ENCODE measurements at places on chromosomes 2 and 18.

GRCh38 chr2:42864641-42865280 is 72.4 kb upstream of the HAAO start:
- DNase-seq = no peak

- no peak for DNase-seq
These were observed 120.3 kb downstream of the RDH14 start for GRCh38 chr2:18440141-18440661.

DNA sequence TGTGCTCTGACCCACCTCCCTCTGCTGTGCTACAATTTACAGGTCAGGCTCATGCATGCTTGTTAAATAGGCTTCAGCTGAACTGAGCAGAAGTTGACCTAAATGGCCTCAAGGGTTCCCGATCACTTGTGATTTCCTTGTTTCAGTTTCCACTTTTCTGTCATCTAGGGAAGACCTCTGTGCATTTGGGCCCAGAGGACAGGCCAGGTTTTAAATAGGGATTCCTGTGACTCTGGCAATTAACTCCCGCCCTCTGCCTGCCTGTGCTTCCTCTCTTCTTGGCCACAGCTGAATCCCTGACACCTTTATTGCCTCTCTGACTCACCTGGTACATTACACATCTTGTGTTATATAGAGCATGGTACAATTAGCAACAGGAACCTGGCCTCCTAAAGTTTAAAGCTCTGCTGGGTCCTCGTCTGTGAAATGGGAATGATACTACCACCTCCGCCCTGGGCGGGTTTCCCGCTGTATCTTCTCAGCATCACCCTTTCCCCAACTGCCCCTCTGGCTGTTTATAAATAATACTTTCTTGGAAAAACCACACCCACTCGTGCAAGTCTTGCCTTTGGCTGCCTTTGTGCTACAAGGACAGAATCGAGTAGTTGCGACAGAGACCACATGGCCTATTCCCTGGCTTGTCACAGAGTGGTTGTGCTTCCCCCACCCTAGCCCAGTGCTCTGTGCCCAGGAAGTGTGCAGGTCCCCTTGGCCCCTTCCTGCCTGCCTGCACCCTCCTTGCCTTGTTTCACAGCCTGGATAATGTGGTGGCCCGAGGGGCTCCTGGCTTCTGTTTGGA is 7.9 kb downstream of the CABLES1 start:
- peak; percentile 66 for DNase-seq

DNA sequence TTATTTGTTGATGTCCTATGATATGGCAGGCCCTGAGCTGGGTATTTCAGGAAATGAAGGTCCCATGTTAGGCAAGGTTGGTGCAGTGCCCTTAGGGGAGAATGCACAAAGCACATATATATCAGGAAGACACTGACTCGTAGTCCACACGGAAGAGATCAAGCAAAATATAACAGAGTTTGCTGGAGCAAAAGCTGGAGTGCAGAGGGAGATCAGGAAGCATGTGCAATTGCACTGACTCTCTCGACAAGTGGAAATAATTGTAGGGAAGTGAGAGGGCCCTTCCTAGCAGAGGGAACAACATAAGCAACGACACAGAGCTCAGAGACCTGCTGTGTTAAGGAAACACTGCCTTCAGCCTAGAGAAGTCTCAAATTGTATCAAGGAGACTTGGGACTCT is 4.2 kb downstream of the ZNF385B start:
- DNase-seq = no peak

GRCh38 chr2:237293978-237294377 is 120.0 kb downstream of the COL6A3 start:
- no peak for DNase-seq

- no peak for DNase-seq
These were observed 126.8 kb downstream of the MEIS1 start for GRCh38 chr2:66561645-66562303.

DNA sequence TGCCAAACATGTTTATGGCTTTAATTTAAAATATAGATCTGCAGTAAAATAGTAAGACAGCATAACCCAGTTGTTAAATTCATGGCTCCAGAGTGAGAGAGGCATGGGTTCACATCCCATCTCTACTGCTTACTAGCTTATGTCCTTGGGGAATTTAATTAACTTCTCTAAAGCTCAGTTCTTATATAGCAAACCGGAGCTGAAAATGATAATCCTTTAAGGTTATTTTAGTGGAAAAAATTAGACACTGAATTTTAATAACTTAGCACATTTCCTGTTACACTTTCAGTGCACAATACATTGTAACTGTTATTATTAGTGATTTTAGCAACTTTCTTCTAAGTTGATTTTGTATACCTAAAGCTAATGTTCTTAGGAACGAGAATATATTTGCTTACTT is 14.8 kb downstream of the SCN9A start:
- DNase-seq = no peak

DNA sequence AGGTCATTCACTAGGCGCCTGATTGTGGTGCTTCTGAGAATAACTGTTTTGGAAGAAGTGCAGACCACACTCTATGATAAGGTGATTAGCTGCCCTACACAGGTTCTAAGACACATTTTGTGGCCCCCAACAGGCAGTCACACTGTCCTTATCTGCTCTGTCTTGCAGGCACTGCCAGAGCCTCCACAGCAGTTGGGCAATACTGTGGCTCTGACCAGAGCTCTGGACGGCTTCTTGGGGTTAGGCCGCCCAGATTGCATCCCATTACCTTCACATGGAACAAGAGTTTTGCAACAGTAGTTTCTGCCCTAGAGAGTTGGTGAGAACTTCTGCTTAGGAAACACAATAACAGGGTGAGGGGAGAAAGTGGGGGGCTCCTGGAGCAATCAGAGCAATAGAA is 22.7 kb downstream of the RUFY4 start:
- peak; percentile 45 for DNase-seq

DNA sequence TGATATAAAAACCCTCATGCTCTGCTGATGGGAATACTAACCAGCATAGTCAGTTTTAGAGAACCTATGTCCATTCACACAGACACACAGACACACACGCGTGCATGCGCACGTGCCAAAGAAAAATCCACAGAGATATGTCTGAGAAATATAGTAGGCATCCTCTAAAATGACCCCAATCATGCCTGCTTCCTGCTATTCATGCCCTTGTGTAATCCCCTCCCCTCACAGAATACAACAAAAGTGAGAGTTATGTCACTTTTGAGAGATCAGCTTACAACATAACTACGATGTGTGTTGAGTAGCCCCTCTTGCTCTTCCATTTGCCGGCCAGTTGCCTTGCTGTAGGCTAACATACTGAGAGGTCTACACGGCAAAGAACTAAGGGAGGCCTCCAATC is 121.3 kb downstream of the DYM start:
- DNase-seq = no peak

- DNase-seq = no peak
These were observed 12.3 kb downstream of the KLF7 start for GRCh38 chr2:207153266-207153975.

DNA sequence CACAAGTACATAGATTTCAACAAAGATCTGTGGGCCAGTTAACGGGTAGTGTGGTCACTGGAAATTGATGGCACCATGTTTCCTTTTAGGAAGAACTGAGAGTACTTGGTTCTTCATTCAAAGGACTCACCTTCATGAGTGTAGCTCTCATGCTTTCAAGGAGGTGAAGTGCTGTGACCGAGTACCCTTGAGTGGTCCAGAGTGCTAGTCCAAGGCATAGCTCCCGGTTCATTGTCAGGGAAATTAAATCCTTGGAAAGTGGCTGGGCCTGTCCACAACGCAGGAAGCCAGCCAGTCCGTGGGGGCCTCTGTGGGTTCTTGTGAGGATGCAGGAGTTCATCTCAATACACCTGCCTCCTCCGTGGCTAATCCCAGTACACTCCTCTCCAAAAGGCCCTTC is 295.1 kb downstream of the GALR1 start:
- DNase-seq = no peak

- DNase-seq = no peak
These were observed 441.8 kb downstream of the CDH2 start for GRCh38 chr18:27735117-27735516.

GRCh38 chr2:140416577-140416976 is 1636.4 kb upstream of the NXPH2 start:
- DNase-seq = no peak

- no peak for DNase-seq
These were observed 908.9 kb upstream of the GYPC start for GRCh38 chr2:125747165-125747425.

- peak; percentile 38 for DNase-seq
These were observed 14.9 kb downstream of the TYW5 start for GRCh38 chr2:199940373-199940772.

- no peak for DNase-seq
These were observed 111.3 kb downstream of the HDAC4 start for GRCh38 chr2:239289545-239289944.

DNA sequence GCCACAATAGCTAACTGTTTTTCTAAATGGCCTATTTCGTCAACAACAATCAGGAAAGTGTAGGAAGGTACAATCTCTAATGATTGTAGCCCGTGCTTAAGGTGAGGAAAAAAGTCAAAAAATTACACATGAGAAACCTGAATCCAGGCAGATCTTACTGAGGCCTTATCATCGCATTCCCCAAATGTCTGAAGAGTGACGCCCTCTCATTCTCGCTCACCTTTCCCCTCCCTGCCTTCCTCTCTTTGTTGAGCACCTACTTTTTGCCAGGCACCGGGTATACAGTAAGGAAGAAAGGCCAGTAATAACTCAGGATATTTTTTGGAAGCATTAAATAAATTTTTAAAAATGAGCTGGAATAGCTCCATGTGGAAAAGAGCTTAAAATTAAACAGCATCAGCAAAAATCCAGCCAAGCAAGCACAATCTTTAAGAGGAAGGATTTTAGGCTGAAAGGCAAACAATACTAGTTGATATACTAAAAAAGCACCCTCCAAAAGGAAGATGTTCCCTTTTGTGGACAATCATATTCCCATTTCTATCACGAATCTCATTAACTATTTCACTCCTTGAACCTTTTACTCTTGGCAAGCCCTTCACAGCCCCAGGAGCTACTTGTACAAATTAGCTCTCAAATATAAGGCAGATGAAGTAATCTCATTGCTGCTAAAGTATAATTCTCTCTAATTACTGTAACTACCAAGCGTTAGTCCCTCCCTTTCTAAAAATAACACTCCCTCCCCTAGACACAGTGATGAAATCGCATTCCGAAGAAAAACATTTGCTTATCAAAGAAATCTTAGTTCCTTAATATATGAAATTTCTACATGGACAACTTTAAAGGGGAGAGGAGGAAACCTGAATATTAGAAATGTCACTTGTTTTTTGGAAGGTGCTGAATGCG is 40.0 kb downstream of the STAT1 start:
- no peak for DNase-seq

DNA sequence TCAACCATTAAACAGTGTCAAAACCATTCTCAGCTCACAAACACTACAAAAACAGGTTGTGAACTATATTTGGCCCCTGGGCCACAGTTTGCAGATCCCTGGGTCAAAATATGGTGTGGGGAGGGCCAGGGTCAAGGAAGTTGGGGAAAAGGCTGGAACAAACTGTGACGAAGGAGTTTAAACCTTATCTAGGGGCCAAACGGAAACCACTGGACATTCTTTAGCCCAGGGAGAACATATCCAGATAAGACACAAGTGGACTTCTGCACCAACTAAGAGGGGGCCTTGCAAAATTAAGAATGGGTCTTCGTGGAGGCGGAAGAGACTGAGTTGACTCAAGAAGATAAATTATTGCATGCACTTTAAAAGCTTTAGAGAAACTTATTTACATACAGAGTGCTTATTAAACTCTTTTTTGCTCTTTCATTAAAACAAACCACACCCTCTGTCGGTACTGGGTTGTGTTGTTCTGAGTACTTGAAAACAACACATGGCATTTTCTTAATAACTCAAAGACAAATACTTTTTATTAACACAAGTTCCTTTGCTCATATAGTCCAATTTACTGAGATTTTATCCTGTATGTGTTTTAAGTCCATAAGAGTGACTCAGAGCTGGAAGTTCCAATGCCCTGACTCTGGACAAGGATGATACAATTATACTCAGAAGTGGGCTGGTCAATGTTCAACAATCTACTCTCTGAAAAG is 5.3 kb upstream of the ASAP2 start:
- no peak for DNase-seq

GRCh38 chr2:204225671-204226073 is 289.1 kb downstream of the ICOS start:
- no peak for DNase-seq

DNA sequence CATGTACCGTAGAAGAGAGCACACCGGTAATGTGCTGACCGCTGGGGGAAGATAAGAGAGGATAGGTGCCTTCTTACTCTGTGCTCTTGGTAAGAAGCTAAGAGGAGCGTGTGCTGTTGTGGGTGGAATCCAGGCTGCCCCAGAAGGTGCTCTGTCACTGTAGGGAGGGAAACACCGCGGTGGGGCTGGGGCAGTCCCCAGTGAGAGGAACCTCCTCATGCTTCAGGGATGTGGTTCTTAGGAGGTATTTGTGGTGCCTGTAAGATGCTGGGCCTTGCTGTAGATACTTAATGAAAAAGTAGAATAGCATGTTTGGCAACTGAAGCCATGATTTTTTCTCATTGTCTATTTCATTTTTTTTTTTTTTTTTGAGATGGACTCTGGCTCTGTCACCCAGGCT is 1.1 kb downstream of the COLEC11 start:
- no peak for DNase-seq

DNA sequence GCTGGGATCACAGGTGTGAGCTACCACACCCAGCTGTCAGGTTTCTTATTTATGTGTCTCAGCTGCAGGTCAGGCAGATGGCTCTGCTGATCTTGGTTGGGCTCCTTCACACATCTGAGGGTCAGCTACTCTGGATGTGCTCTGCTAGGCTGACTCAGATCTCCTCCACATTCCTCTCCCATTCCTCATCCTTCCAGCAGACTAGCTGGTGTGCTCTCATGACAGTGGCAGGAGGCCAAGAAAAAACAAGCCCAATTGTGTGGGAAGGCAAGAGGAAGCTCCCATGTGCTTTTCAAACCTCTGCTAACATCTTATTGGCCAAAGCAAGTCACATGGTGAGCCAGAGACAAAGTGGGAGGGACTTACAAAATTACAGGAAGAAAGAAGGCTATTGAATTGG is 11.7 kb upstream of the MSH6 start:
- DNase-seq = peak; percentile 43

- DNase-seq = no peak
These were observed 1174.2 kb upstream of the CDH2 start for GRCh38 chr18:29351171-29351570.

DNA sequence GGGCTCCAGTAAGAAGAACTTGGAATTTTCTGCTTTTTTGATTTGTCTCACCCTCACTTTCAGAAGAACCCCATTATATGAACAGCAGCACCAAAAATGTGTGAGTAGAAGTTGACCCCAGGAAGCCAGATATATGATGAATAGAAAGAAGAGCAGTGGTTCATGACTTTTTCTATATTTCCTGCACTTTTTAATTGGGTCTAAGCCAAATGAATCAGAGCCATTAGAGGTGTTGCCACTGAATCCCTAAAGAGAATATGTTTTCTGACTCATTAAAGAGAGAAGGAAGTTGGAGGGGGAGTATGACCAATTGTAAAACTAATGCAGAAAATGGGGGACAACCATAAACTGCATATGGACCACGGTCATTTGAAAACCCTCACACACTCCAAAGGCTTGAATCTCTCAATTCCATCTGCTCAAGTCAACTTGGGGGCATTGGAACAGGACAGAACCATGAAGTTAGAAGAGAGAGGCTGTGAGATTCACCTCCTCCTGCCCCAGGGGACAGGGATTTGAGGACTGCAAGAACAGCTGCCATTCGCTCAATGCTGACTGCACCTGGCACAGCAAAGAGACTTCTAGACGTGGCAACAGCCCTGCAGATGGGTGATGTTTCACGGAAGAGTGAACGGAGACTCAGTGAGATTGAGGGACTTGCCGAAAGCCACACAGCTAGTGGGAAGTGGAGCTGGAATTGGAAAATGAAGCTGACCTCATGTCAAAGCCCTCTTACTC is 3.0 kb downstream of the DAPL1 start:
- DNase-seq = no peak

Data from suppressor macrophage treated with lipopolysaccharide for 4 hours (primary cell).